Stimulated activated CD8-positive, alpha-beta memory T cell treated with anti-CD3 and anti-CD28 coated beads, Interleukin-4, amount 100 ng/mL, for 1 hour (primary cell): ENCODE measurements at places on chromosomes 16 and 17.

DNA sequence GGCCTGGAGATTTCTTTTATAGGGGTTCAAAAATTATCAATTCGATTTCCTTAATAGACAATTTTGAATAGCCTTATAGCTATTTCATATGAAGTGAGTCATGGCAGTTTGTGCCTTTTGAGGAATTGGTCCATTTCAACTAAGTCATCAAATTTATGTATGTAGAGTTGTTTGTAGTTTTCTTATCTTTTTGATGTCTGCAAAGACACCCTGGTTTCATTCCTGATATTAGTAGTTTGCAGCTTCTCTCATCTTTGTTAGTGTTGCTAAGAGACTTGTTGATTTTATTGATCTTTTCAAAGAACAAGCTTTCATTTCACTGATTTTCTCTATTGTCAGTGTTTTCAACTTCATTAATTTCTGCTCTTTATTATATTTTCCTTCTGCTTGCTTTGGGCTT, 44.2 kb downstream of the N4BP1 start:
- no peak for DNase-seq

DNA sequence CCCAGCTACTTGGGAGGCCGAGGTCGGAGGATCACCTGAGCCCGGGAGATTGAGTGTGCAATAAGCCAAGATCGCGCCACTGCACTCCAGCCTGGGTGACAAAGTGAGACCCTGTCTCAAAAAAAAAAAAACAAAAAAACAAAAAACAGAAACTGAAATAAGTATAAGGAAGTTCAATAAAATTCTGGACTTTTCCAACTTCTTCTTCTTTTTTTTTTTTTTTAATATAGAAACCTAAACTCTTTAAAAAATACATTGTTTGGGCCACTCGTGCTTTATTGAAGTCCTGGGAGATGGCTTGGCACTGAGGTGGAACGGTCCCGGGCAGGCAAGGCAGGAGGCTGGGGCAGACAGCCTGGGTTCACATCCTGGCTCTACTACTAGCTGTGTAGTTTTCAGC, 36.8 kb downstream of the KATNIP start:
- no peak for DNase-seq

- no peak for DNase-seq
These were observed 23.8 kb downstream of the SEC14L1 start for GRCh38 chr17:77164483-77165091.

DNA sequence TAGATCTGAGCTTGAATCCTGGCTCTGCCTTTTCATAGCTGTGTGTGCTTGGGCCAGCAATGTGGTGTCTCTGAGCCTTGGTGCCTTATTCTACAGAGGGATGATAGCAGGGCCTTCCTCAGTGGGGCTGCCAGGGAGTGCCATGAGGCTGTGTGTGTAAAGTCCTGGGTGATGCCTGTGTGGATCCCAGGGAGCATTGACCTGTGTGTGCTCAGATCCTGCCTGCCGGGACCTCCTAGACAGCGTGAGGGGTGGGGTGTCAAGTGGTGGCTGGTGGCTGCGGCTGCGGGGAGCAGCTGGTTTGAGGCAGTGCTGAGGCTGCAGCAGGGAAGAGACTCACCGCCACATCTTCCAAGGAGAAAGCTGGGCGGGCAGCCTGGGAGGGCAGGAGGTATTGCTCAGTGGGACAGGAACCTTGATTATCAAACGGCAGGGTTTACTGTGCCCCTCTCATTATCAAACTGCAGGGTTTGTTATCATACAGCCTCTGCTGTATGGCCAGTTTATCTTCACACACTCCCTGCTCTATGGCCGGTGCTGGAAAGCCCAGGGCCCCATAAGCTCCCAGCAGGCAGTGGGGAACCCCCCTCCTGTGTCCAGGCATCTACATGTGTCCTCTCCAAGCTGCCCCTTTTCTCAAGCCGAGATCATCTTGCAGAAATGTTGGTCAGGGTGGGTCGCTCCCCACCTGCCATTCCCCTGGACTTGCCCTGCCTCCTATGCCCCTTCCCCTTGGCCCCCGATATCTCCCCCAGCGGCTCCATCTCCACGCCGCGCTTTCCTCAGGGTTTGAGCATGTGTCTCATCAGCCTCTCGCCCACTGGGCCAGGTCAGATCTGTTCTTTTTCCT, 3.1 kb upstream of the ADCY7 start:
- no peak for DNase-seq

- DNase-seq, result no peak
These were observed 179.7 kb downstream of the RAB11FIP4 start for GRCh38 chr17:31570951-31571892.

- DNase-seq, result no peak
These were observed 50.2 kb downstream of the SMG6 start for GRCh38 chr17:2253362-2253761.

DNA sequence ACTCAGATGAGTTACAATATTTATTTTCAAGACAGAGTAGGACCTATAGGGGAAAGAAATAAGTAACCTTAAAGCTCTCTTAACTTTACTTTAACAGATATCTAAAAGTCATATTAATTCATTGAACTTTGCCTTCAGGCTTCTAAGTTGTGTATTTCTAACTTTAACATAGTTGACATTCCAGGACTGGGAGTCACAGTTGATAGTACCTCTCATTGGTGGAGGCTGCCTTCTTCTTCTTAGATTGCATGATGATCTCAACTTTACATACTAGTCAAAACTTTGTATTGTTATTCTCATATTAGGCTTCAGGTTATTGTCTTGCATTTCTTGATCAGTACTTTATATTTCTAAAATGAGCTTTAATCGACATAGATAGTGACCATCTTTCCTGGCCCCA, 350.1 kb upstream of the KIF2B start:
- no peak for DNase-seq

- no peak for DNase-seq
These were observed 6.2 kb downstream of the NT5M start for GRCh38 chr17:17309356-17309755.

GRCh38 chr16:57946181-57946801, 24.6 kb downstream of the CNGB1 start:
- no peak for DNase-seq

DNA sequence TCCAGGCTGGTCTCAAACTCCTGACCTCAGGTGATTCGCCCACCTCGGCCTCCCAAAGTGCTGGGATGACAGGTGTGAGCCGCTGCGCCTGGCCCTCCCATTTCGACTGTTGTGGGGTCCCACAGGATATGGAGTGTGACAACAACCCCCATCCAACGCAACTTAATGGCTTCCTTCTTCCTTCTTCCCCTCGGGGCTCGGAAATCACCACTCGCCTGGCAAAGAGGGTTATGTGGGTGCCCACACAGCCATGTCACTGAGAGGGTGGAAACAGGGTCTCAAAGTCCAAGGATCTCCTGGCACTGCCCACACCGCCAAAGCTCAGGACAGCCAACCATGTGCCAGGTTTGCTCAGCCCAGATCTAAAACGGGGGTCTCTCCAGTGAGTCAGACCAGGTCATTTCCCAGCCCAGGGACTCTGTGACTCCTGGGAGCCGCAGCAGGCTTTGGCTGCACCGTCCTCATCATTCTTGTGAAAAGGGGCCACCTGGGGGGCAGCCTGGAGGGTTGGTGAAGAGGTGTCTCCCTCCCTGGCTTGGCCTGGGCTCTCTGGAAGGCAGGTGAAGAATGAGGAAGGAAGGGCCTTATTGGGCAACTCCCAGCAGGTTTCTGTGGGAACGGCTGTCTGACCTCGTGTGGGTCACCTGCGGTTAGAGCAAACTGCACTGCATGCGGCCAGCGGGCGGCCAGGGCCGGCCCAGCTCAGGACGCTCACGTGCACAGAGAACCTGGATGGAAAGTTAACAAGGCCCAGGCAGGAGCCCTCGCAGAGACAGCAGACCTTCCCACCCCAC, 25.3 kb upstream of the LITAF start:
- DNase-seq, result no peak

- peak; percentile 15 for DNase-seq
These were observed 38.3 kb downstream of the ABCC12 start for GRCh38 chr16:48117217-48118105.

DNA sequence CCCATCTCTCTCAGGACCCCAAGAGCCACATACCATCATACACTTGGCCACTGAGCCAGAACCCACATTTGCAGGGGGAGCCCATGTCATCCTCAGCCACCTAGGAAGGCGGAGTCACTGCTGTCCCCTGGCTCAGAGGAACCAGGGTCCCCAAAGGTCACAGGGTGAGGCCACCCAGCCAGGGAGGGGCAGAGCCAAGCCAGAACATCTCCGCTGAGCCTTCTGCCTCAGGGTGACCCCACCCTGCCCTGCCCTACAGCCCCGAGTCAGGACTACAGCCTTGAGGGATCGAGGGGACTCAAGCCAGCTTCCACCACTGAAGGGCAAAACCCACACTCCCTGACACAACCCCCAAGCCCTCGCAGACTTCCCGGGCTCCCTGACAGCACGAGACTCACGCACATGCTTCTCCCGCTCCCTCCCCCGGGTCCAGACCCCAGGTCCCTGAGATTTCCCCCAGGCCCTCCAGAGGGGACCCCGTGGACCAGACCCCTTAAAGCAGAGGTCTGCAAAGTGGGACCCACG, 17.4 kb downstream of the PIEZO1 start:
- DNase-seq, result no peak

DNA sequence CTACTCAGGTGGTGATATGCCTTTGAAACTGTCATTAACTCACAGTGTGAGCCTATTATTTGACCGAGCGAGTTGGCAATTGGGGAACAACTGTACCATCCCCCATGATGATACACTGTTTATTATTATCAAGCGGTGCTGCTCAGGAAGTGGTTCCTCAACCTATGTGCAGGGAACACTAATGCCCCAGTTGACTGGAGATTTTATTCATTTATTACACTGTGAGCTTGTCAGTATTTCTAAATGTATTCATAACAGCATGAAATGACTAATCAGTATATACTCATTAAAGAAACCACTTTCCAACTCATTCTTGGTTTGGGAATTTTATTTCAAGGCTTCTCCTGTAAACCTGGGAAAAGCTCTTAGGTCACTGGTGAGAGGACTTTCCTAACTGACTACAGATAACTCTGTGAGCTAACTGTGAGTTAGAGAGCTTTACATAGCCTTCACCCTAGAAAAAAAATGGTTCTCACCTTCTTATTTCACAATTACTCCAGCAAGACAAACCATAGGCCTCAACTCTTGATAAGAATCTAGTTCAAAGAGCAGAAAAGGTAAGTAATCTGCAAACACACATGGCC, 42.4 kb downstream of the NXPH3 start:
- no peak for DNase-seq

DNA sequence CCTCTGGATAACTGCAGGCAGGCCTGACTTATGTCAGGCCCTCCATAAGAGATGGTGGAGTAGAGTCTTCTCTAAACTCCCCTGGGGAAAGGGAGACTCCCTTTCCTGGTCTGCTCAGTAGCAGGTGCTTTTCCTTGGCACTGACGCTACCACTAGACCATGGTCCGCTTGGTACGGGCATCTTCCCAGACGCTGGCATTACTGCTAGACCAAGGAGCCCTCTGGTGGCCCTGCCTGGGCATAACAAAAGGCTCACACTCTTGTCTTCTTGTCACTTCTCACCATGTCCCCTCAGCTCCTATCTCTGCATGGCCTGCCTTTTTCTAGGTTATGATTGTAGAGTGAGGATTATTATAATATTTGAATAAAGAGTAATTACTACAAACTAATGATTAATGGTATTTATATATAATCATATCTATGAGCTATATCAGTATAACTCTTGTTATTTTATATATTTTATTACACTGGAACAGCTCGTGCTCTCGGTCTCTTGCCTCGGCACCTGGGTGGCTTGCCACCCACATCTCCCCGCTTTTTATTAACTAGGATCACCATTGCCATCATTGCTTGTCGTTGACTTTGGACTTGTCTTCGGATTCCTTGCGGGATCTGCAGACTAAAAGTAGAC, 59.8 kb upstream of the ARL4D start:
- DNase-seq, result peak; percentile 39

GRCh38 chr17:56425483-56425882, 168.0 kb upstream of the NOG start:
- no peak for DNase-seq

- DNase-seq, result no peak
These were observed 76.7 kb downstream of the CEP112 start for GRCh38 chr17:66115246-66115645.

DNA sequence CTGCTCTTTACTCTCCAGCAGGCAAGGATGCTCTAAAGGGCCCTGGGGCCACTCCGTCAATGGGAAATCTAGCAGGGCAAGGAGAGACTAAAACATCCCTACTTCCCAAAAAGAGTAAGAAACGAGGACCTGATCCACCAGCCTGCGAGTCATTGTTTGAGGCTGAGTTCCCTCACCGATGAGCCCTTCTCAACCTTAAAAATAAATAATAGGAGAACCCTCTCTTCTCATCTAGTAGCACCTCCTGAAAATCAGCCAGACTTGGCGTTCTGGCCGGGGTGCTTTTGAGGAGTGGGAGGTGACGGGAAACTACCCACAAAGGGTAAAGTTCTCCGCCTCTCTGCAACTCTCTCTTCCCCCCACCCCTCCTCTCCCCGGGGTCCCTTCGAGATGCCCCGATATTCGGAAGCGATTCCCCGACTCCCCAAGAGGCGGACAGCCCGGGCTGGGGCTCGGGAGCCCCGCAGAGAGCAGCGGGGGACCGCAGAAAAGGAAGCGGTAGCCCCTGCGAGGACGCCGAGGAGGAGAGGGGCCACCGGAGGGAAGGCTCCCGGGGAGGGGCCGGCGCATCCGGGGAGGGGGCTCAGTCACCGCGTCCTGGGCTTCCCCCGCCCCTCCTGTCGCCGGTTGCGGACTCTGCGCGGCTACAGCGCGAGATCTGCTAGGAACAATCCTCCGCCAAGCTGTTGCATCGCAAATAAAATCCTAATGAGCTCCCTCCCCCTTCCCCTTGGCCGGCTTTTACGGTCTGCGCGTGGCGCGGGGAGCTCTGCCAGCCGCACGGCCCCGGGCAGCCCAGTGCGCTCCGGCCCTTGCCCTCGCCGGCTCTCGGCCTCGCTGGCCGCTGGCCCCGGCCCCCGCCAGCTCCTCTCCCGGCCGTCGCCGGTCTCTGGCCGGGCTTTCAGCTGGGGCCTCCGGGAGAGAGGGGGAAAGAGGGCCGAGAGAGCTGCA, 1.3 kb downstream of the HOXB9 start:
- DNase-seq, result no peak

DNA sequence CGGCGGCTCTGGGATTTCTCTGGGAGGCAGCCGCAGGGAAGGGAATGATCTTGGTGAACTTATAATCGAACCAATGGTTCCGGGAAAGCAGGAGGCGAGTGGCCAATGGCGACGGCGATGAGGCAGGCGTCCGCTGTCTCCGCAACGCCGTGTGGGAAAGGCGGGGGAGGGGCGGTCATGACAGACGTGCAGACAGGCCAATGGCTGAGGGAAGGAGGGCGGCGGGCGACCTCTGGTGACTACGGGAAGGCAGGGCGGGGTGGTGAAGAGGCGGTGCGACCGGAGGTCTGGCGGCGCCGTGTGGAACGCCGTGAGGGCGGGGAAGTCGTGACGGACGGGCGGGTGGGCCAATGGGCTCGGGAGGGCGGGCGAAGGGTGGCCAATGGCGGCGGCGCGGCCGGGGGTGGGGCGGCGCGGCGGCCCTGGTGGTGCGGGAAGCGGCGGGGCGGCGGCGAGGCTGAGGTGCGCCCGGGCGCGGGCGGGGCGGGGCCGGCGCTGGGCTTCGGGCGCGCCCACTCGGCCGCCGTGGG, at the start of gene RAB40C:
Gene RAB40C, plus strand, starts transcription at position 409 of the 530 bp plus-strand sequence. CDS start 226 bp downstream, outside the sequence.
- DNase-seq, result peak; percentile 99

GRCh38 chr16:54490112-54490488, 203.5 kb upstream of the IRX3 start:
- no peak for DNase-seq

- no peak for DNase-seq
These were observed 28.6 kb upstream of the HYDIN start for GRCh38 chr16:71259086-71259485.

GRCh38 chr17:51860954-51861561, 297.5 kb downstream of the CA10 start:
- DNase-seq, result no peak

- no peak for DNase-seq
These were observed 27.9 kb downstream of the VAT1L start for GRCh38 chr16:77816293-77816692.
